ENCODE measurements at places on chromosomes 5 and 9.

- DNase-seq: no peak
Measured at GRCh38 chr5:146111409-146111808, 6.0 kb upstream of the PLAC8L1 start.

DNA sequence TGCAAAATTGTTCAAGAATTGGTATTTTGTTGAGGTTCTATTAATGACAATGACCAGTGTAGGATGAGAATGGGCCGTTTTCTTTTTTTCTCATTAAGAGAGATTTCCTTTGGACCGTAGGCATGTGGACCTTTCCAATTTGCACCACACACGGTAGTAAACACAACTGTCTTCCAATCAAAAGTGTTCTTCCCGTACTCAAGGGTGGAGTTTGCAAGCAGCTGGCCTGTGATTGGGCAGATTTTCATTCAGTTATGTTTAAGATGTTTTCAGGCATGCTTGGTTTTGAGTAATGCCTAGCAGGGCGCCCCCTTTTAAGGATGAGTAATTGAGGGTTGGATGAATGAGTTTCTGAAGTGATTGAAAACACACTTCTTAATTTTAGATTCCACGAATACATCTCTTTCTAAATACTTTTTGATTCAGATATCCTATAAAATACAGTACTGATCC, 2.5 kb downstream of the KDM3B start:
- peak; percentile 24 for DNase-seq

DNA sequence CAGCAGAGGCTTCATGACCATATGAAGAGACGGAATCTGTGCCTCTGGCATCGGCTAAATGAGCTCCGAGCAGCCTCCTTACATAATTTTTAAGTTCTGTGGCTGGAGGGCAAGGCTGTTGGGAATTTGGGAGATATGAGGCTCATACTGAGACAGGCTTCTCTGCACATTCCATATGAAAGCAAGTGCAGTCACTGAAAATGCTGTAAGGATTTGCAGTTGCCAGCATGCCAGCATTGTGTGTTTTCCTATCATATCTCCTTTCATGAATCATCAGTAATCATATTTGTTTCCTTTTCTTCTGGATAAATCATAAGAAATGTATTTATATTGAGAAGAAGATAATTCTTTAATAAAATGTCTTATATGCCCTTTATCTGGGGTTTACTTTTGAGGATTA, 775.4 kb downstream of the SEMA5A start:
- no peak for DNase-seq

GRCh38 chr9:132182314-132183091, 20.6 kb downstream of the NTNG2 start:
- no peak for DNase-seq

DNA sequence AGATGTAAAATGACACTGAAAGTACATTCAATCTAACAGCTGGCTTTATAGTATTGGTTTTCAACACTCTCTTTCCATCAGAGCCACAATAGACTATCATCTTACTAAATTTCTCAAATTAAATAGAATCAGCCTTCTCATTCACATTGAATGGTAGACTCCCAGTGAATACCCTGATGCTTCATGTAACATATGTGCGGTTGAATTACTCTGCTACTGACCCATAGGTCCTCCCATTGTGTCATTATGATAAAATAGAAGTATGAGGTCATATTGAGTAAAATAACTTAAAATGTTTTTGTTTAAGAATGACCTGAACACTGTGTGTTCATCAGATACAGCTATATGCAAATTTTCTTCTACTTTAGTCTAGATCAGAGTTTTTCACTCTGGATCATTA, 75.9 kb upstream of the ADAMTSL1 start:
- DNase-seq: no peak

DNA sequence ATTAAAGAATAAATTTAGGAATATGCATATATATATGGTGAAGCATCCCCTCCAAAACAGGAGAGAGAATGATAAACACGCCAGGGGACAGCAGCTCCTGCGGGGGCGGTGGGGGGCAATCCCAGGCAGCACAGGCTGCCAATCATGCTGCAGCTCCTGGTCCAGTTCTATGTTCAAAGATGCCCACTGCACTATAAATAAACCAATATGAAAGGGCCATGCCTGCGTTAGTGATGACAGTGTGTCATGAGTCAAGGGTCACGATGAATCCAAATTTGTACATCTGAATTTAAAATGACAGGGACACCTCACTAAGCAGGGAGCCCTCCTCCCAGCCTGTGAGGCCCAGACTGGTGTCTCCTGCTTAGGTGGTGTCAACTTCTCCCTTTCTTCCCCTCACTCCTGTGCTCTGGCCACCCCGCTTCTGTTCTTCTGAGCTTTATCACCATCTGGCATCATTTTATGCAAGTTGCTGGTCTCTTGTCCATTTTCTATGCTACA, 153.9 kb downstream of the MED27 start:
- DNase-seq: no peak

- DNase-seq: no peak
Measured at GRCh38 chr5:107618242-107618641, 52.5 kb downstream of the EFNA5 start.

GRCh38 chr9:2697492-2697891, 19.8 kb upstream of the KCNV2 start:
- DNase-seq: no peak

DNA sequence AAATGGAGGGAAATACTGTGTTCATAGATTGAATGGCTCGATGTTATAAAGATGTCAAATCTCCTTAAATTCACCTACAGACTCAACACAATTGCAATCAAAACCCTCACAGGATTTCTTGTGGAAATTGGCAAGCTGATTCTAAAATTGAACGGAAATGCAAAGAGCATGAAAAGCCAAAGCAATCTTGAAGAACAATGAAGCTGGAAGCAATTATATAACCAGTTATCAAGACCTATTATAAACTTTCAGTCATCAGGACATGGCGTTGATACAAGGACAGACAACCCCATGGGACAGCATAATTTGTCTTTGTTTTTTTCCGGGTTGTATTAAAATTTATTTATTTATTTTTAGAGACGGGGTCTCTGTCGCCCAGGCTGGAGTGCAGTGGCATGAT, 53.5 kb upstream of the OTULINL start:
- DNase-seq: no peak

- DNase-seq: no peak
Measured at GRCh38 chr5:65125591-65126541, 355.9 kb downstream of the ADAMTS6 start.

GRCh38 chr9:98829766-98830165, 22.3 kb downstream of the GALNT12 start:
- no peak for DNase-seq

DNA sequence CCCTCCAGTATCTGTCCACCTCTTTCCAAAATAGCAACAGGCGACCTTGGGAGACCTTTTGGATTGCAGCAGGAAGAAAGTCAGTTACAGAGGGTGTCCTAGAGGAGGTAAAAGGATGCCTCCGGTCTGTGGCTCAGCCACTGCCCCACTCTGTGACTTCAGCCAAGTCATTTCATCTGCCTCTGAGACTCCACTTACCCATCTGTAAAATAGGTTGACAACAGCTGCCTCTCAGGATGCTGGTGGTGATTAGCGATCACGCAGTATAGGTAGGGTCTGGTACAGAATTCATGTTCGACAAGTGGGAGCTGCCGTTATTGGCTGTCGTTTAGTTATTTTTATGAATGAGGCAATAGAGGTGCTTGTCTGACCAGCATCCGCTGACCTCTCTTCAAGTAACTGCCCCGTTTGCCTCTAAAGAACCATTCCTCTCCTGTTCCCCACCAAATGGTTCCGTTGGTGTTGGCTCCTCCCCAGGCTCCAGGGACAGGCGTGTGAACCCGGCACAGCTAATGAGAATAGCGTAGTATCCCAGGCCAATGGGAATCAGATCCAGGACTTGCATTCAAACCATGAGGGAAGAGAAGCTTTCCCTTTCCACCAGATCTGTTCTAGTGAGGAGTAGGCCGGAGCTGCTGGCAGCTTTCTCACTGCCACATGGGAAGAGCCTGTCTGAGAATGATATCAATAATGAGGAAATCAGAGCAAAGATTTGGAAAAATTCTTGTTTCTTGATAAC, 64.1 kb downstream of the SMIM23 start:
- no peak for DNase-seq

GRCh38 chr9:133341369-133342068, 5.5 kb upstream of the SURF6 start:
- DNase-seq: no peak

DNA sequence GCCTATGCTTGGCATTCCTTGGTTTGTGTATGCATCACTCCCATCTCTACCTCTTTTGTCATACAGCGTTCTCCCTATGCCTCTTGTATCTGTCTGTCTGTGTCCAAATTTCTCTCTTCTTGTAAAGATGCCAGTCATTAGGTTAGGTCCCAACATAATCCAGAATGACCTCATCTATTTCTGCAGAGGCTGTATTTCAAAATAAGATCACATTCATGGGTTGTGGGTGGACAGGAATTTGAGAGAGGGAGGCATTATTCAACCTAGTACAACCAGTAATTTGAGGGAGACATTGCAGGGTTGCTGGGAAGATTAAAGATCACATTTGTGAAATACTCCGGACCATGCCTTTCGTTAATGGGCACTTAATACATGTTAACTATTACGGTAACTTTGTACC, 155.0 kb downstream of the MAN2A1 start:
- no peak for DNase-seq

DNA sequence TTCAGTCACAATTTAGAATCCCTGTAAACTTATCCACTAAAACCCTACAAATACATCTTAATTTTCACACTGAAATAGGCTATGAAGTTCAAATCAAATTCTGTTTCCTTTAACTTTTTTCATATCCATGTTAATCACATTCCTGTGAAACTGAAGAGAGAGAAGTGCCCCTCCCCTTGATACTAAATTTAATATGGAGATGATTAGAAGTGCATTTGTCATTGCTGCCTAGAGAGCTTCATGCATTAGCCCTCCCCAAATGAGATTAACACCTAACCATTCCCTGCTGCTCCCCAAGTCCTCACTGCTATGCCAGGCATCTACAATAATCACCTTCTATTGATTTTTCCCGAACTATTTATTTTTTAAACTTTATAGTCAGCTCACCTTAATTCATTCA, 85.1 kb upstream of the SPOCK1 start:
- DNase-seq: no peak

- no peak for DNase-seq
Measured at GRCh38 chr5:1363581-1363980, 18.7 kb upstream of the CLPTM1L start.

- no peak for DNase-seq
Measured at GRCh38 chr9:2798423-2798822, 45.5 kb downstream of the PUM3 start.

- DNase-seq: no peak
Measured at GRCh38 chr5:166961028-166961427, 1330.4 kb upstream of the WWC1 start.

DNA sequence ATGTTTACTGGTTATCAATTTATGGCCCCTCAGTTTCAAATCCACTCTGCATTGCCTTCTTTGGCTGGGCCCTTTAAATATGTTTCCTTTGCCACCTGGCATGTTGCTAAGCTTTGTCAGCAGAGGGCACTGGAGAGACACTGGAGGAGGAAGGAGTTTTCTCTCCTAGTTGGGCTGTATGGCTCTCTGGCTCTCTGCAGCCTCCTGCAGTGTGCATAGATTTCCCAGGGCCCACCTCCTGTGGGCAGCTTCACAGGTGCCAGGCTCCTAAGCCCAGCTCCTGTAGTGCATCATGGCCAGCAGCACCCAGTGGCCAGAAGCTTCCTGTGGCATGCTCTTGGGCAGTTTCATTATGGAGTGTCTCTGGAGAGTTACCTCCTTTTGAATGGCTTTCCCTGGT, 23.3 kb downstream of the CAVIN4 start:
- DNase-seq: no peak

- no peak for DNase-seq
Measured at GRCh38 chr5:172910828-172911627, 48.2 kb upstream of the RPL26L1 start.

DNA sequence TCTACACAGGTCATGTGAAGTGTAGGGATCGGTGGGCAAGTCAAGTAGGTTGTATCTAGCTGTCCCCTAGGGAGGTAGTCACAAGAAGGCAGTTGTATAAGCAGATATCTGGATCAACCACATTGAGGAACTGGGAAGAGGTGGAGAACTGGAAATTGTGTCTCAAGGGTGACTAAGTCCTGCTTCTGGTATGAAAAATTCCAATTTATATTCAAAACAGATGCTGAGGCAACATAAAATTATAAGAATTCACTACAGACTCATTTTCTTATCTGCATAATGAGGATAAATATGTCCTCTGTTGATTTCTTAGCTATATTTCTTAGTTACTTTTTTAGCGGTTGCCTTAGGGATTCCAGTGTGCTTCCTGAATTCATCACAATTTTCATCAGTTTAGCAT, 46.8 kb downstream of the GALNT12 start:
- DNase-seq: no peak

GRCh38 chr9:84755380-84755779, 85.9 kb downstream of the NTRK2 start:
- no peak for DNase-seq

- no peak for DNase-seq
Measured at GRCh38 chr5:150142185-150142958, 13.3 kb downstream of the PDGFRB start.

- DNase-seq: no peak
Measured at GRCh38 chr9:86099701-86100364, 475 bp upstream of the GOLM1 start.

- peak; percentile 36 for DNase-seq
Measured at GRCh38 chr5:181217803-181218062, 5.3 kb upstream of the TRIM41 start.

- no peak for DNase-seq
Measured at GRCh38 chr5:154146409-154146808, 44.1 kb upstream of the GALNT10 start.

- no peak for DNase-seq
Measured at GRCh38 chr9:137660144-137660543, 41.3 kb downstream of the EHMT1 start.

DNA sequence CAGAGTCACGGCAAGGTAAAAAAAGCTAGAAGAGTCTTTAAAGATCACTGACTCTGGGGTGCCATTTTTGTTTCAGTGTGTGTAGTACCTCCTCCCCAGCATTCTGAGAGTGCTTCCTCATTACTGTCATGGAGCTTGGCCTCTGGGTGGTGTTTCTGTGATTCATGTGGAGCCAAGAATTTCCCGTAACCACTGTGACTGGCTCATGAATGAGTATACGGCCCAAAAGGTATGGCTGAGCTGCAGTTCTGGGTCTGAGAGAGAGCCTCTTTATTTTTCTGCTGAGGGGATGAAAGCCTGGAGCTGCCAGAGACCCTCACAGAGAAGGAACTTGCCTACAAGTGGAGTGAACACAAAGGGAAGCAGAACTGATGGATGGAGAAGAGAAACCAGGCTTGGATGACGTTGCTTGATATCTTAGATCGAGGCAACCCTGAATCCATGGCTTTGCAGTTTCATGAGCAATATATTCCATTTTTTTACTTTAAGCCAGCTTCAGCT, 85.6 kb downstream of the PTTG1 start:
- no peak for DNase-seq

GRCh38 chr5:173317091-173317730, 11.0 kb downstream of the STC2 start:
- DNase-seq: no peak

- no peak for DNase-seq
Measured at GRCh38 chr5:145478651-145479050, 356.5 kb downstream of the PRELID2 start.

DNA sequence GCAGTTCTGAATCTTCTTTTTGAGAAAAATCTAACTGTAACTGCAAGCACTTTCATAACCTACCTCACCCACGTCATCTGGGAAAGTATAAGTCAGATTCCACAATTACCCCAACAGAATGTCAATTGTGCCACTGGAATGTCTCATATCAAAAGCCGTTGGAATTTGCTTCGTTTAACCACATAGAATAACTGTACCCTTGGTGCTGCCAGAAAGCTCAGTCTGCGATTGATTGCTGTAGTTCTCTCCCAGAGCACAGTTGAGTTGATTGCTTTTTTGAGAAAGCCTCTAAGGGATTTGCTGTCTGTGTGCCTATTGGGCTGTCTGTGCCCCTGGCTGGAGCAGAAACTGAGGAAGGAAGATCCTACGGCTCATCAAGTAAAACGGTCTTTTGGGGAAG, 583.6 kb downstream of the TMEM38B start:
- DNase-seq: no peak
